ENCODE measurements at places on chromosomes 13 and 19.

DNA sequence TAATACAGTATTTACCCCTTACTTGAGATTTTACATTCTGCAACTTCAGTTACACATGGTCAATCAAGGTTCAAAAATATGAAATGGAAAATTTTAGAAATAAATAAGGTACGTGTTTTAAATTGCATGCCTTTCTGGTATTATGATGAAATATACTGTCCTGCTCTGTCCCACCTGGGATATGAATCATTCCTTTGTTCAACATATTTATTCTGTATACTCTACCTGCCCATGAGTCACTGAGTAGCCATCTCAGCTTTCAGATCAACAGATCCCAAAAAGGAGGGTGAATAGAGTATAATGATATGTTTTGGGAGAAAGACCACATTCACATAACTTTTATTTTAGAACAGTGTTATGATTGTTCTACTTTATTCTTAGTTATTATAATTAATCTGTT is 37.8 kb downstream of the STOML3 start:
- DNase-seq = no peak

- no peak for DNase-seq
Observed at GRCh38 chr13:98821372-98822224, 69.1 kb upstream of the SLC15A1 start.

- no peak for DNase-seq
Observed at GRCh38 chr19:3580156-3580934, 4.9 kb upstream of the GIPC3 start.

- no peak for DNase-seq
Observed at GRCh38 chr13:106723036-106723435, 155.1 kb upstream of the ARGLU1 start.

GRCh38 chr13:76516013-76516412 is 370.2 kb downstream of the KCTD12 start:
- no peak for DNase-seq

- DNase-seq = no peak
Observed at GRCh38 chr13:23551213-23552008, 18.8 kb upstream of the TNFRSF19 start.

GRCh38 chr13:97460004-97460775 is 26.2 kb downstream of the RAP2A start:
- DNase-seq = no peak

- DNase-seq = no peak
Observed at GRCh38 chr13:29397265-29397664, 198.2 kb downstream of the SLC7A1 start.

DNA sequence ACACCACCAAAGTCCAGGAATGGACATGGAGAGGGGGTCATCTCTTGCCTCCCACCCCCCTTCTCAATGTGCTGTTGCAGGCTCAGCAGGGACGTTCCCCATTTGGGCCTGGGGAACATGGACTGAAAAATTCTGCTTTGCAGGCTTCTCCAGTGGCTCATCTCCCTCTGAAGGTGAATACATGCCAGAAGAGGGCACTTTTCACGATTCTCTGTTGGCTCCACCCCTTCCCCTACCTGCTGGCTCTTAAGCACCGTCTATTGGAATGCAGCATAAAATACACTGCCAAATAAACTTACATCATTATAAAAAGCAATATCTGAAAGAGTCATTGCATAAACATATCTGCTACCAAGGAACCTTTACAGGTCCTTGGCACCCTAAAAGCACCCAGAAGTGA is 35.7 kb downstream of the NHLRC3 start:
- no peak for DNase-seq

- no peak for DNase-seq
Observed at GRCh38 chr13:85367887-85368286, 431.3 kb downstream of the SLITRK6 start.

- DNase-seq = no peak
Observed at GRCh38 chr13:98997738-98998641, 20.1 kb upstream of the DOCK9 start.

- DNase-seq = no peak
Observed at GRCh38 chr13:30664689-30665275, 47.1 kb downstream of the USPL1 start.
